ENCODE measurements at places on chromosomes 4 and X.
A peak's percentile ranks its signal among the peaks of the same experiment; 100 is the strongest.

- ATAC-seq, result no peak
These were observed 365.3 kb downstream of the MAPK10 start for GRCh38 chr4:85994576-85994975.

DNA sequence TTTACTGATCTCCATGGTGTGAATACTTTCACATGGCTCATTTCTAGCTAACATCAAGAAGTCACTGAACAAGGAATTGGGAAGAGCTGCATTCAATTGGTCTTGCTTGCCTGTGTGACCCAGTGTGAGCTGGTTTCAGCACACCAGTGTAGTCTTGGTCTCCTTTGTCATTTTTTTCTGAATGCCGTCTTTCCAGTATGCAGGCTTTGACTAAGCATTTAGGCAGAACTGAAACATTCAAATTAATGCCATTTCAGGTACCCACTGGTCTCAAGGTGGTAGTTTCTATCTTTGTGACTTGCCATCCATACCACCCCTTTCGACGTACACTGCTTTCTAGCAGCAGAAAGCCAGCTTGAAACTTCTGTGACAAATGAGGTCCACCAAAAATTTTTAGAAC is 550.5 kb upstream of the BOD1L1 start:
- ATAC-seq, result no peak

GRCh38 chrX:68762766-68763165 is 66.1 kb upstream of the EFNB1 start:
- peak; percentile 74 for ATAC-seq

DNA sequence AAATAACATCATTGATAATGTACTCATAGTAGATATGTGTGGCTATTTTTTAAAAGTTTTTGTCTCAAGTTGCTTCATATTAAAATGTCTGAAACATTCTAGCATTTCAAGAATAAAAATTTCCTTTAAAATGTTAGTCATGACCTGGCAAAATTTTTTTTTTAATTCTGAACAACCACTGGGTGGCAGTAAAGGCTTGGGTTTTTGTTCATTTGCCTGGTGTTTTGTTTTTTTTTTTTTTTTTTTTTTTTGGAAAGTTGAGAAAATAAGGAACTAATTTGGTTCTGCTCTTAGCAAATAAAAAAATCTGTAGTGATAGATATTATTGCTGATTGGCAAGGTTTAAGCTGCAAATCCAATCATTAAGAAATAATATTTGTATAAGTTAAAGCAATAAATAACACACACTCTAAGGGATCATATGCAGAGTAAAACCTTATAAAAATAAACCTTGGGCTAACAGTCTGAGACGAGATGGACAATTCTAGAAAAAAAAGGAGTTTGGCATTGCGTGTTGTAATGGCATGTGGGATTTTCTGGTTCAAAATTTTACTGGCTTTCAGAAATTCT is 81.4 kb downstream of the CEP44 start:
- ATAC-seq, result no peak

DNA sequence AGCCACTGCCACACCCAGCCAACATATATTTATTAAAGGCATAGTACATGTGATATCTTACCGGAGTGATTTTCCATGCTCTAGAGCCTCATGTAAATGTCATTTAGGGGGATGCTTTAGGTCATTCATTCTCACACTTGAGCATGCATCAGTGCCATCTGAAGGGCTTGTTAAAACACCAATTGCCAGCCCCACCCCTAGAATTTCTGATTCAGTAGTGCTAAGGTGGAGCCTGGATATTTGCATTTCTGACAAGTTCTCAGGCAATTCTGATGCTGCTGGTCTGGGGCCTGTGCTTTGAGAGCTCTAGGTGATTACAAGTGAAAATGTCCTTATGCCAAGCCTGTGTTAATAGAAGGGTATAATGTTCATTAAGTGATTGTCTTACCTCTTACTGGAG is 107.7 kb downstream of the PHEX start:
- ATAC-seq, result no peak

DNA sequence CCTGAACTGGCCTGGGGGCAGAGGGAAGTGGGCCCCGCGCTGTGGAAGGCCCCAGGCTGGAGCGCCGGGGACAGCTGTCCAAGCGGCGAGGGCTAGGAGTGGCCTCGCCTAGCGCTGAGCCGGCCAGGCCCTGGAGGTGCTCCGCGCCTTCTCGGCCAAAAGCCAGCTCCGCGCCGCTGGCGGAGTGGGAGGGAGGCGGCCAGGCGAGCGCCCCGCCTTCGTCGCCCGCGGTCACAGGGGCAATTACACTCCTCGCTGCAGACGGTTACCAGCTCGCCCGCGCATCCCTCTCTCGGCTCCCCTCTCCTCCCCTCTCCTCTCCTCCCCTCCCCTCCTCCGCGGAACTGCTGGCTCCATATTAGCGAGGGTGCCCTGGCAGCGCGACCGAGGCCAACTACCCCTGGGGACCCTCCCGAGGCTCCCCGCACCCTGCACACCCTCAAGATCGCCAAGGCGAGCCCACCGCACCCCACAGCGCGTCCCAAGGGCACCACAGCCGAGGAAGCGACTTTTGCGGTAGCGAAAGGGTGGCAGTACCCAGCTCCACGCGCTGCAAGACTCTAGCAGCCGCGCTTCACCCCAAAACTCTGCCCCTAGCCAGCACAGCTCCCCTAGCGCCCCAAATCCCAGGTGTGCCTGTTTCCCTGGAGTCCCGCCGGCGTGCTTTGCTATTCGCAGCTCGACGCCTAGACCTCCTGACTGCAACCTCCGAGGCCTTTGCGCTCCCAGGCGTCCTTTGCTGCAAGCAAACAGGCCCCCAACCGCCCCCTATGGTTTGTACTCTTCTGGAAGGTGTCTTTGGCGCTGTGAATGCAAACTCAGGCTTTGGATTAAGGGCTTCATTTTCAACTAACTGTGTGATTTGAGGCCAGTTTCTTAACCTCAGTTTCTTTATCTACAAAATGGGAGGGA is 91.4 kb downstream of the BCOR start:
- ATAC-seq, result peak; percentile 50

DNA sequence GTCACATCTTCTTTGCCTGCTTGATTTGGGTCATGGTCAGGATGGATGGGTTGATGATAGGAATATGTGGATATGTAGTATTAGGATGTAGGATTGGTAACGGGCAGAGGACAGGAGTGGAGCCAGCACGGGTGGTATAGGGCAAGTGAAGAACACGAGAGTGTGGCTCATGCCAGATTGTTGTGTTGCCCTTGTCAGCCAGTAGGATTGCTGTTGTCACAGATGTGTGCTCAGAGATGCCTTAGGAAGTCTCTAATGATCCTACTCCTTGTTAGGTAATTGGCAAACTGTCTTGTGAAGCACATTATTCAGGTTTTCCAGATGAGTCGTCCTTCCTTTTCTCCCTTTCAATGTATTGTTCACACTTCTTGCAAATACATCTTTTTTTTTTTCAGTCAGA is 5.5 kb downstream of the ATP10D start:
- ATAC-seq, result no peak

- no peak for ATAC-seq
These were observed 263.7 kb downstream of the IL1RAPL1 start for GRCh38 chrX:28850955-28851354.

DNA sequence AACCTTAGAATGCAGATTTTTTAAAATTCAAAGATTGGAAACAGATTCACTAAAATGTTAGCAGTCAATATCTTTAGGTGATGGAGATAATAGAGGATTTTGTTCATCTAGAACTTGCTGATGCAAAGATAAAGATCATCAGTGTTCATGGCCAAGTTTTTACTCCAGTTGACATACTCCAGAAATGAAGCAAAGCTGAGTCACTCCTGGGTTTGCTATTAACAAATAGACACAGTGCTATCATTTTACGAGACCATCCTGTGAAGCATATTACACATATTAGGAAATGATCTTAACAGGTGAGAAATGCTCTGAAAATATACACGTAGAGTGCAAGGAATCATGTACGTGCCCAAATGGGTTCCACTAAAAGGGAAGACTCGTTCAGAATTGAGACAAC is 170.6 kb upstream of the FAM9B start:
- ATAC-seq, result no peak

DNA sequence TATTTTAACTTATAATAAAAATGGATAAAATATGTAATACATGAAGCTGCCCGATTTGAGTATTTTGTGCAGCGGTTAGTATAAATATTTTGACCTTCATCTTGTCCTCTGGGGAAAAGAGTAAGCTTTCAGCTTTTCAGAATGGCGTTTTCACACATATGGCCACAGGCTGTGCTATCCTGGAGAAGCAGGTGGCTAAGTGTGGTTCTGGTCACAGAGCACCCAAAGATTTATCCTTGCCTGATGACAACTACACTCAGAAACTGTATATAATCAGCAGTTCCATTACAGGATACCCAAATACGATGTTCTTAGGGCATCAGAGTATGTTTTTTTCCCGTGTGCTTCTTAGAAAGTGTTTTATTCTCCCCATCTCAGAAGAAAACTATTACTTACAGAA is 42.3 kb upstream of the ANK2 start:
- ATAC-seq, result no peak

- no peak for ATAC-seq
These were observed 136.6 kb downstream of the NHS start for GRCh38 chrX:17511556-17511955.

- no peak for ATAC-seq
These were observed 3.6 kb downstream of the ART3 start for GRCh38 chr4:76078033-76078613.

DNA sequence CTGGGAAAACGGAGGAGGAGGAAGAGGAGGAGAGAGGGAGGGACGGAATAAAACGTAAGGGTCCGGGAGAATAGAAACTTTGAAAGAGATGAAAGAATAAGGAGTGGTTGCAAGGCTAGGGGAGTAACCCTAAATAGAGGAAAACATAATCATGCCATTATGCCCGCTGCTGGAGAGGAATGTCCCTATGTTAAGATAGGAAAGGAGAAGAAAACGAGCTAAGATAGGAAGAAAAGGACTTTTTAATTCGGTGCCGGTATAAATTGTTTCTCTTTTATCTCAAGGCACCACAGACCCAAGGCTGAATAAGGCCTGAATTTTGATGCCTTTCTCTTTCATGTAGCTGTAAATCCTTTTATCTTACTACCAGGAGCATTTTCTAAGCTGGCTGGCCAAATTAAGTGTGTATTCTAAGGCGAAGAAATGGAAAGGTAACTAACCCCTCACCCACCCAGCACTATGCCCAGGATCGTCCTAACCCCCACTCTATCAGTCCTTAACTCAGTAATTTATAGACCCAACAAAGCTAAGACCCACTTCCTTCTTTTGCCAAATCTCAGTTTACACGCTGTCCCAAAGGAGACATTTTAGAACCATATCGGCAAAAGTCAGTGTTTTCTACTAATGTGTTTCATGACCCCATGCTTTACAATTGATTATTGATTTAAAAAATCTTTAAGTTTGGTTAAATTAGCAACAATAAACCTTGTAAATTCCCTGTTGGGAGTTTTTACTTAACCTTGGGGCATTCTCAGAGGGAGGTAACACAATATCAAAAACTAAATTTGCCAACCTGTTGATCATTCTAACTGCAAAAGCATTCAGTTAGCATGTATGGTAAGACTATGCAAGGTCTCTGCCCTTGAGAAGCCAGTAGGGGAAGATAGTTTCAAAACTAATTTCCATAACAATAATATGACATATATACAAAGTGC is 1.1 kb upstream of the CUL4B start:
- ATAC-seq, result no peak
